ENCODE measurements at places on chromosomes 1 and 21.

DNA sequence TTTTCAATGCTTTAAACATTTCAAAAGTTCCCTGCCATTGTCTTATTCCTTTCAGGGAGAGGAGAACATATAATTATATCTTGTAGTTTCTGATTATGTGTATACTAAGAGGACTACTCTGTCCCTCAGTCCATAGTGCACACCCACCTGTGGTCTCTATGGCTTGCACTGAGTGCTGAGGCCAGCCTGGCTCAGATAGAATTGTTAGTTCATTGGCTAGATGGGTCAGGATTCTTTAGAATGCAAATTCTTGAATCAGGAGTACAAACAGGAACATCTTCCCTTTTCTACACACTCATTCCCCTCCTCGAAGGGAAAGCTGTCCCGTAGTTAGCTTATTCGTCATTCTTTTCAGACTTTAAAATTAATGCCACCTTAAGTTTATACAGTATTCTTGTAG, 8.2 kb downstream of the BACH1 start:
- no peak for DNase-seq

DNA sequence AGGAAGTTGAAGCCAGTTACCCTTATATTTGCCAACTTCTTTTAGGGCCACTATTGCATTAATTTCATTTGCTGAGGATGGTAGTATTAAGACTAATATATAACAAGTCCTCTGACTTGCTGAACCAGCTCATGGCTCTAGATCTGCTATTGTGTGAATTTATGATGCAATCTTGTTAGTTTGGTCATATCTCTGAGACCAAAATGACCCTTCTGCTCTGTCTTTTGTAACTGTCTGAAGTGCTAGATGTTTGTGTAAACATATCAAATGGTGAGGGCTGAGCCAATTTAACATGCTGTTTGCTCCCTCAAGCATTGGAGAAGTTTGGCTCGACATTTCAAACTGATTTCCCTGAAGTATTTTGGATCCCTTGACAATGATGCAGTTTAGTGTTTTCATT, 106.9 kb upstream of the PTGFR start:
- DNase-seq = peak; percentile 68

DNA sequence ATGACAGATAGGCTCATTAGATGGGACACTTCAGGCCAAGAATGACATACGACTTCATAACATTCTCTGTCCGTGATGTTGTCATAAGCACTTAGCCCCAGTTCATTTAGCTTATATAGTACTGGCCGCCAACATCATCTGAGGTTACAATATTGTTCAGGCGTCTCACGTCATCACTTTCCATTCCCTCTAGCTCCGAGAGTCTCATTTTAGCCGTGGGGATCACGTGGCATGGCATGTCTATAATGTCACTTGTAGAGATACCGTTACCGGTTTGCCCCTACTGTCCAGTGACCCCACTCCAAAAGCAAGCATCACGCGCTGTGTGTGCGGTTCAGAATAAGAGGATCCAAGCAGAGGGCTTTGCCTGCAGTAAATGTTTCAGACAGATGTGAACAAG, 34.6 kb upstream of the HEATR1 start:
- no peak for DNase-seq

DNA sequence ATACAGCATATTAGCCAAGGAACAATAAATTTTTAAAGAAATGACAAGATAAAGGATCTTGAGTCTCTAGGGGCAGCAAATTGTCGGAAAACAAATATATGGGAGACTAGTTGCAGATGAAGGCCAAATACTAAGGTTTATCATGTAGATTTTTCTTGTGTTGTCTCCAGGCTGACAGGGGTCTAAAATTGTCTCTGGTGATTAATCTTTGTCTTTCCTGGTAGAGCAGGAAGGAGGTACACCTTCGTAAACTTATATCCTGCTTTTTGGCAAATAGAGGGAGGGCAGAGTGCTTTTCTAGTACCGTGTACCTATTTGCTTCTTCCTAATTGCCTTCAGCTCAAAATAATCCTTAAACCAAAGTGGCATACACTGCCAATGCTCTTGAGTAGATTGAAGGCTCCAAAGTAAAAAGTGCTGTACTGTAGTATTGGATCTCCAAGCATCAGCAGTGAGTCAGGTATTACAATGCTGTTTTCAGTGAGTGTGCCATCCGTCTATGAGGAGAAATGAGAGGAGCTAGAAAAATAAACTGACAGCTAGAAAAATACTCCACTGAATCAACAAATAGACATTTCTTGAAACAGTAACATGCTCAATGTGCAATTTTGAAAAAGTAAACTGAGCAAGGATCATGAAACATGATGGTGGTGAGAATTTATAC, 1.8 kb upstream of the LEPR start:
- no peak for DNase-seq

- peak; percentile 85 for DNase-seq
Measured at GRCh38 chr1:59136541-59137275, 160.2 kb upstream of the FGGY start.

GRCh38 chr21:35053356-35054096, 4.4 kb upstream of the RUNX1 start:
- DNase-seq = peak; percentile 23

- peak; percentile 94 for DNase-seq
Measured at GRCh38 chr1:183277821-183278738, 92.0 kb downstream of the LAMC2 start.

DNA sequence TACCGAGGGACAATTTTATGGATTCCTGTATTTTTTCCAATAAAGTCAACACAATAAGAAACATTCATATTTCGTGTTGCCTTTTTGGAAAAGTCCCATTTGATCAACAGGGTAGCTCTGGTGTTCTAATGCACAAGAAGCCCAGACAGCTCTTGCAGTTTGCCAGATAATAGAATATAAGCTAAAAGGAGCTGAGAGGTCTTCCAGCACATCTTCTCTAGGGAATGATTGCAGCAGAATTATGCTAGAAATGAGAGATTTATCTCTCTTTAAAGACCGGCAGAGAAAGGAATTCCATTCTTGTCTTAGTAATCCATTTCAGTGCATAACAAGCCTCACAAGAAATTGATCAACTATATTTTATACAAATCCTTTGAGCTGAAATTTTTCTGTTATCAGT, 25.0 kb upstream of the DDX59 start:
- DNase-seq = no peak

All from amniotic epithelial cell (primary cell).